Cortex of kidney (tissue), 1 donor: ENCODE measurements at places on chromosomes 7 and 10.

- DNase-seq: no peak
These were observed 42.3 kb downstream of the NOC3L start for GRCh38 chr10:94320285-94320914.

DNA sequence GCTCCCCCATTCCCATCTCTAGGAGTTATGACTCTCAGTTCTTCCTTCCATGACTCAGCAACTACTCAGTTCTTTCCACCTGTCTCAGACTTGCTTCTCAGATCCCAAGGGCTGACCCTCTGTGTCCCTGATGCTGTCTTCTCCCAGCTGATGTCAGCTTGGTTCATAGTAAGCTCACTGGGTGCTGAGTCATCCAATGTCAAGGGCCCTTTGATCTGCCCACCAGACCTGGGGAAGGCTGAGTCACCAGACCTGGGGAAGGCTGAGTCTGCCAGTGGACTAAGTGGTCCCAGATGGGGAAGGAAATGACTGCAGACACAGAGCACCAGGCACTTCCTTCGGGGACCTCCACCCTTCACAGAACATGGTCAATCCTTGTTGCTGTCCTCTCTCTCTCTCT lies 76.1 kb upstream of the ZEB1 start:
- DNase-seq: no peak

DNA sequence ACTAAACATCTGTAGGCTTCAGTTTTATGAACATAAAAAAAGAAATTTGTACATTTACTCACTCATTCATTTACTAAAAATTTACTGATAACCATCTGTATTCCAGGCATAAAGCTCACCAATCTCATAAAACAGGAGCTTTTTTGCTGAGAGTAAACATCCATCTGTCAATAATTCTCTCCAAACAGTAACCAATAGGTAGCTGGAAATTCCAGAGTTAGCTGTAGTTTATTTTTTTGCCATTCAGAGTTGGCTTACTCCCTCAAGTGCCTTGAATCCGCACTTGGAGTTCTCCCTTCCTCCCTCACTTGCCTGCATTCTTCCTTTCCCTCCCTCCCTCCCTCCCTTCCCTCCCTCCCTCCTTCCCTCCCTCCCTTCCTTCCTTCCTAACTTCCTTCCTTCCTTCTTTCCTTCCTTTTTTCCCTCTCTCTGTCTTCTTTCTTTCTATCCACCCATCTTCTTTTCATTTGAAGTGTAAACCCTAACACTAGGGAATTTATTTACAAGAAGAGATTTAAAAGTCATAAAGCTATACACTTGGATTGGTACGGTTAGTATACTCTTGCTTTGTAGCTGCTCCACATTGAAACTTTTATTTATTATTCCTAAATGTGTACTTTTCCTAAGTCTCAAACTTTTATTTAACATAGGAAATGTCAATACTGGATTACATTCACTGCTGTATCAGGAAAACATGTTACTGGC lies 44.6 kb upstream of the BICC1 start:
- DNase-seq: no peak

DNA sequence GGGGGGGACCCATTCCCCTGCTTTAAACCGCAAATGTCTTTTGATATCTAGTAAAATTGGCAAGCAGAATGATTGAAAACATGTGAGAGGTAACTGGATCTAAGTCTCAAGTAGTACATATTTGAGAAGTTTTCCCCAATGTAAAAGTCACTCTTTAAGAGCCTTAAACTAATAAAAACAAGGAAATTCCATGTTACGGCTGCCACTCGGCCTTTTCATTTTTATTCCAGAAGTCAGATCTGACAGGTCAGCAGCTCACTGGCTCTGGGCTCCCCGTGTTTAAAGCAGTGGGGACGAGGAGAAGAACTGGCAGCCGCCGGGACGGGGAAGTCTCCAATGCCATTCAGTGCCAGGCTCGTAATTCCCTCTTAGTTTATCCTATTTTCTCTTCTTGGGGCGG lies 80.7 kb downstream of the CUX1 start:
- no peak for DNase-seq

DNA sequence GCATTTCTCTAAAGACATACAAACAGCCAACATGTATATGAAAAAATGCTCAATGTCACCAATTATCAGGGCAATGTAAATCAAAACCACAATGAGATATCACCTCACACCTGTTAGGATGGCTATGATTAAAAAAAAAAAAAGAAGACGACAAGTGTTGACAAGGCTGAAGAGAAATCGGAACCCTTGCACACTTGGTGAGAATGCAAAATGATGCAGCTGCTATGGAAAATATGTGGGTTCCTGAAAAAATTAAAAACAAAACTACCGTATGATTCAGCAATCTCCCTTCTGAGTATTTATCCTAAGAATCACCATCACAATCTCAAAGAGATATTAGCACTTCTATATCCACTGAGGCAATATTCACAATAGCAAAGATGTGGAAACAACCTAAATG lies 11.3 kb downstream of the LMBR1 start:
- no peak for DNase-seq

DNA sequence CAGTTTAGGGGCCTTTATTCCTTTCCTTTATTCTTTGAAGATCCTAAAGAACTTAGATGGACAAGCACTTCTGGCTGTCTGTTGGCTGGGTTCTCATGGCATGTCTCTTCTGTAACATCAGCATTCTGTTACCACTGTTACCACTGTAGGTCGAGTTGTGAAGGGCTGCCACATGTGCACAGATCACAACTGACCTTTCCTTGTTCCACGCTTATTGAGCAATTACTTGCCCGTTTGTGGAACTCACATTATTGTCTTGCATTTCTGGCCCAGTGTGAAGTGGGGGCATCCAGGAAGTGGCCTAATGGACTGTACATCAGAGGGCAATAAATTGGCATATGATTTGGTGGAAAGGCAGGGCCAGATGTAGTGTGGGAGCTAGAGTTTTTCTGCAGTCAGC lies 23.7 kb downstream of the GBF1 start:
- no peak for DNase-seq

DNA sequence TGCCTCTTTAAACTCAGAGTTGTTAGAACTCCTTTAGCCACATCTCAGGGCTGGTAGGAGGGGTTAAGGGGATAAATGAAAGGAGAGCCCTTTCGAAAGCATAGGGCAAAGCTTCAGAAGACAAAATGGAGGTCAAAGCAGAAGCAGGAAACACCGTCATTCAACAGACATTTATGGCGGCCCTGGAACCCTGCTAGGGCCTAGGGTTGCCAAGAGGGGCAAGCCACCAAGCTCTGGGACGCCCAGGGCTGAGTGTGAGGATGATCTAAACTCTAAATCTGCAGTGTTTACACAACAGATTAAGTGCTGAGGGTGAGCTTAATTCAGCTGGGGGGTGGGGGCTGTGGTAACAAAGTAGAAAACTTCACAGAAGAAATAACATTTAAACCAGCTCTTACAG lies 79.0 kb upstream of the NFE2L3 start:
- no peak for DNase-seq

- DNase-seq: no peak
These were observed 129.1 kb upstream of the BTBD16 start for GRCh38 chr10:122141821-122142640.

DNA sequence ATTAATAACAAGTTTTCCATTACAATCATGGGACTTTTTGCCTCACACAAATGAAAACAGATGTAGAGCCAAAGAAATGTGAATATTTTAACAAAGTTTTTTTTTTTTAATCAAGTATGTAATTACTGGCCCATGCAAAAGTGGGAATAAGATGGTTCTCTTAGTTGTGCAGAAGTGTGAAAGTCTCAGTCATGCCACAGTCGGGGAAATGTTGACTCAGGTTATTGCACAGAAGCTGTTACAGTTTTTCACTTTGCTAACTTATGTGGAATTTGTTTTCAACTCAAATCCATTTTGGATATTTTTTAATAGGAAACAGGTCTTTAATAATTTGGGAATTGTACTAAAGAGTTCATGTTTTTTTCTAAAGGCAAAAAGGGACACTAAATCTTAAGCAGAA lies 44.0 kb upstream of the CAV2 start:
- no peak for DNase-seq

- no peak for DNase-seq
These were observed 3.1 kb downstream of the FLNC start for GRCh38 chr7:128833148-128833945.

DNA sequence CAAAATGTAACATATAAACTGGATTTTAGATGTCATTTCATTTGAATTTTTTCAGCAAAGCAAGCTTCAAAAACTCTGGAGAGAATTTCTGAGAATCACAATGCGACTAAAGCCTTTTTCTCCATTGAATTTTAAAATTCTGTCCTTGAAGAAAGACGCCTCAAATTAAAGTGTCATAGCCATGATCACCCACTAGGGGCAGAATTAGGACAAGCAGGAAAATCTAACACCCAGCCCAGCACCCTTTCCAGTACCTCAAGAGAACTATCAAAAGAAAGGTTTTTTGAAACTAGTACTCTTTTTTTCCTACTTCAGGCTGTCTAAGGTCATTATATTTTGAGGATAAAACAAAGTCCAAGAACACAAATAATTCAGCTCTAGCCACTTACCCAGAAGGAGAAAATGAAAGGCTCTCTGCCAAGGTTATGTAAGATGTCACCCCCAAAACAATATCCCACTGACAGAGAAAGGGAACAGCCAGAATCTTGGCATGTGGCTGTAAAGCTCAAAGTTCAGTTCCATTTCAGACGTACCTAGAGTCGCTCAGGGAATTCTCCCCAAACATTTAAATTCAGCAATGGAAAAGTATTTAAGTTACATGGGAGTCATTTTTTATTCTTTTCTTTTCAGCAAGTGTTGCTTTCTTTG lies 299.4 kb downstream of the SNX13 start:
- DNase-seq: no peak

GRCh38 chr10:30178356-30178964 lies 119.1 kb upstream of the JCAD start:
- no peak for DNase-seq

DNA sequence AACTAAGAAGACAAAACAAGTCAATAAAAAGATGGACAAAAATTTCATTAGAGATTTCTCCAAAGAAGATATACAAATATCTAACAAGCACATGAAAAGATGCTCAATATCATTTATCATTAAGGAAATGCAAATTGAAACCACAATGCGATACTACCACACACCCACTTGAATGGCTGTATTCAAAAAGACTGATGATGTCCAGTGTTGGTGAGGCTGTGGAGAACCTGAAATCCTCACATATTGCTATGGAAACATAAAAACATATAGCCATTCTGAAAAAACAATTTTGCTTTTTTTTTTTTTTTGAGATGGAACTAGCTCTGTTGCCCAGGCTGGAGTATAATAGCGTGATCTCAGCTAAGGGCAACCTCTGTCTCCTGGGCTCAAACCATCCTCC lies 124.1 kb upstream of the LAMB4 start:
- no peak for DNase-seq

- DNase-seq: no peak
These were observed 142.6 kb upstream of the CAV2 start for GRCh38 chr7:116356979-116357378.

- DNase-seq: no peak
These were observed 896.1 kb downstream of the CCSER2 start for GRCh38 chr10:85224366-85224940.

DNA sequence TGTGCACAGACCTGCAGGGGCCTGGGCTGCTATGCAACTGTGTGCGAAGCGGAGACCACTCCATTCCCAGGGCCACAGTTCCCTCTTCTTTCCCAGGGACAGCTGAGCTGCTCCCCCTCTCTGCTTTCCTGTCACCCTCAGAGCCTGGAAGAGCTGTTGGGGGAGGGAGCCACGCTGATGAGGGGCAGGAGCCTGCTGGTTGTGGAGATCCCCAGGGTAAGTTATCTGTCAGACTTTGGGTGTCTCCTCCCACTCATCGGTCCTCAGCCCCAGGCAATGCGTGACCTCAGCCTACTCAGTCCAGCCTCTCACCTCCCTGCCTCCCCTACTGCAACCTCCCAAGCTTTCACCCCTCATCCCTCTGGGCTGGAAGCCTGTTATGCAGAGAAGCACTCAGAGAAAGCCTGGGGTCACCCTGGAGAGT lies 53.5 kb downstream of the ZNF467 start:
- DNase-seq: no peak

GRCh38 chr7:159061674-159062212 lies 82.9 kb downstream of the VIPR2 start:
- DNase-seq: no peak

- DNase-seq: no peak
These were observed 548.0 kb upstream of the SEMA3D start for GRCh38 chr7:85734823-85735222.

GRCh38 chr10:92200564-92200963 lies 90.3 kb downstream of the CPEB3 start:
- no peak for DNase-seq

- no peak for DNase-seq
These were observed 78.8 kb downstream of the PDSS1 start for GRCh38 chr10:26776258-26776657.

DNA sequence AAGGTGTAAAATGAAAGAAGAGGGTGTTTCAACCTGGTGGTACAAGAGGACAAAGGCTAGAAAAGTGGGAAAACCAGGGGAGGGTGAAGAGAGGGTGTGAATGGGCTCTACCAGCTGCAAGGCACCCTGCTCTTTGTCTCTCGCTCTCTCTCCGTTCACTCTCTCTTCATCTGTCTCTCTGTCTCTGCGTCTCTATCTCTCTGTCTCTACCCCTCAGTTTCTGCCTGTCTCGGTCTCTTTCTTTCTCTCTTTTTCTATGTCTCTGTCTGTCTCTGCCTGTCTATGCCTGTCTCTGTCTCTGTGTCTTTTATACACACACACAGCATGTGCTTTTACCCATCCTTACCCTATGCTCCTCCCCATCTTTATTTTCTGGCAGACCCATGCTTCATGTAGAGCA lies 673 bp upstream of the LLCFC1 start:
- no peak for DNase-seq

DNA sequence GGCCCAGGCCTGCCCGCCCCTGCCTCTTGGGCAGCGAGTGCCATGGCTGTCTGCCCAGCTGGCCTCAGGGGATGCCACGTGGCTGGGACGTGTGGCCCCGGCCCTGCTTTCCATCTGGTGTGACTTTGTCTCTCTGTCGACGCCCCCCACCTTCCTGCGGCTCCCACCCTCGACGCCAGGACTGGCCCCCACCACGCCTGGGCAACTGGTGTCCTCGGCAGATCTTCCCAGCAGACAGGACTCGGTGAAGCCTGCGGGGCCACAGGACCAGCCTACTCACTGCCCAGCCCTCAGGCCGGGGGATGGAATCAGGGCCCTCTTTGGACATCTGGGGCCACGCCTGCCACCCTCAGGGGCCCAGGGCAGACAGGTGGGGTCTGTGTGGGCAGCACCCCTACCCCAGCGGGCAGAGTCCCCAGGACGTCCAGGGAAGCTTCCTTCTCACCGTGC lies 55.1 kb downstream of the UNCX start:
- DNase-seq: no peak

- no peak for DNase-seq
These were observed 271.0 kb downstream of the SKAP2 start for GRCh38 chr7:26593393-26593792.

GRCh38 chr10:31871266-31872065 lies 57.2 kb downstream of the ARHGAP12 start:
- no peak for DNase-seq

GRCh38 chr10:71688256-71688655 lies 31.3 kb downstream of the C10orf105 start:
- DNase-seq: no peak

DNA sequence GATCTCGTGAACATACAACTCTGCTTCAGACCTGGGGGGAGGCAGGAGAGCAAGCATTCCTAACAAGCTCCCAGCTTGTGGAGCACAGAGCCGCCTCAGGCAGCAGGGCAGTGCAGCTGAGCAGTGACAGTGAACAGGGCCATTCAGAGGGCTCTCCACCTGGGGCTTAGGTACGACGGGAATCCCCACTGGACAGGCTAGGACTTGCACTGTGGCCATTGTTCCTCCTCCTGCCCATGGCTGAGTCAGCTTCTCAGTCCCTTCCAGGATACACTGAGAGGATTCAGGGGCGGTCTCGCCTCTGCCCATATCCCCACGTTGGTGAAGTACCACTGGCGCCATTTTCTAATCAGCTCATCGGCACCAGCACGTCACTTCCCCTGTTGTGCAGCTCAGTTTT lies 71.1 kb downstream of the FIGNL1 start:
- DNase-seq: no peak
